ENCODE measurements at places on chromosomes 12 and 14.

GRCh38 chr12:53344824-53345485 is 8.8 kb upstream of the SP7 start:
- DNase-seq: peak; percentile 92

GRCh38 chr12:11868027-11868426 is 202.7 kb upstream of the BCL2L14 start:
- DNase-seq: no peak

- no peak for DNase-seq
Observed at GRCh38 chr14:79730196-79730595, 481.1 kb downstream of the DIO2 start.

DNA sequence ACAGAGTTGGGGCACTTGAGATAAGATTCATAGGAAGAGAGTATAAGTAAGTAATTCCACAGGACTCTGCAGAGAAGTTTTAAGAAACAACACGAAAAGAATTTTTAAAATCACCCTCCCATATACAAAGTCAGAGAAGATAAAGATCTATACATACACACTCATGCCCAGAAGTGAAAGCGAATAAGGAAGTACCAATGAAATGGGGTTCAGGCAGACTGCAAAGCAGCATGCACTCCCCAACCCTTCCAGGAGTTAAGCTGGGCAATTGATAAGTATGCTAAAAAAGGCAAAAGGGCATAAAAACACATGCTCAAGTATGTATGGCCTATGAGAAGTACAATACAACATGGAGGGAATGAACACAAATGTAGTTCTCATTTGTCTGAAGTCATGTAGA is 246.2 kb upstream of the GRIP1 start:
- DNase-seq: no peak

- no peak for DNase-seq
Observed at GRCh38 chr14:59344016-59344415, 121.2 kb downstream of the GPR135 start.

Data from pons (tissue), 1 donor.